ENCODE measurements at places on chromosomes 7 and 10.

- H3K4me1 ChIP-seq, result peaks cover 46% of the 10 kb centered on the region
- no peaks in the 10 kb centered on the region for H3K27me3 ChIP-seq
- peak overlapping the region; percentile 91 for H3K4me3 ChIP-seq
- peak overlapping the region; percentile 97 for H3K27ac ChIP-seq
- H3K36me3 ChIP-seq, result peaks cover 15% of the 10 kb centered on the region
Observed at GRCh38 chr7:44849885-44850544, 2.1 kb upstream of the H2AZ2 start.

DNA sequence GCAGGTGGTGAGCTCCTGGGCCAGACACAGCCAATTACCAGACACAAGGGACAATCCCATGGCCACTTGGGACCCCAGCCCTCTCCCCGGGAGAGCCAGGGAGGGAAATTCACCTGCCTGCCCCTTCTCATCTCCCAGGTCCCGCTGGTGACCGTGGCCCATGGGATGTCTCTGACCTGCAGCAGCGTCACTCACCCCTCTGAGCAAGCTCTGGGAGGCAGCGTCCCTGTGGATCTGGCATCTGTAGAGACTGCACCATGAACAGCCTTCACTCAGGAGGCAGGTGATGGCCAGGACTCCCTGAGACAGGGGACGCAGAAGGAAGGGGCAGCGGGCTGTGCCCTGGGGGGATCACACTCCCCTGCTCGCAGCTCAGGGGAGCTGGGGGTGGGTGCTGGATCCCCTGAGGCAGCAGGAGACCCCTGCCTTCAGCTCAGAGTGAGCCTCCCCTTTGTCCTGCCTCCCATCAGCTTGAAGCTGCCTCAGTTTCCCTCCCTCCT, 90.8 kb downstream of the FOXL3 start:
- H3K4me1 ChIP-seq, result peaks cover 12% of the 10 kb centered on the region
- H3K4me3 ChIP-seq, result no peak overlapping the region
- H3K27ac ChIP-seq, result no peak overlapping the region
- H3K36me3 ChIP-seq, result peaks cover 5% of the 10 kb centered on the region
- peaks cover 24% of the 10 kb centered on the region for H3K27me3 ChIP-seq

DNA sequence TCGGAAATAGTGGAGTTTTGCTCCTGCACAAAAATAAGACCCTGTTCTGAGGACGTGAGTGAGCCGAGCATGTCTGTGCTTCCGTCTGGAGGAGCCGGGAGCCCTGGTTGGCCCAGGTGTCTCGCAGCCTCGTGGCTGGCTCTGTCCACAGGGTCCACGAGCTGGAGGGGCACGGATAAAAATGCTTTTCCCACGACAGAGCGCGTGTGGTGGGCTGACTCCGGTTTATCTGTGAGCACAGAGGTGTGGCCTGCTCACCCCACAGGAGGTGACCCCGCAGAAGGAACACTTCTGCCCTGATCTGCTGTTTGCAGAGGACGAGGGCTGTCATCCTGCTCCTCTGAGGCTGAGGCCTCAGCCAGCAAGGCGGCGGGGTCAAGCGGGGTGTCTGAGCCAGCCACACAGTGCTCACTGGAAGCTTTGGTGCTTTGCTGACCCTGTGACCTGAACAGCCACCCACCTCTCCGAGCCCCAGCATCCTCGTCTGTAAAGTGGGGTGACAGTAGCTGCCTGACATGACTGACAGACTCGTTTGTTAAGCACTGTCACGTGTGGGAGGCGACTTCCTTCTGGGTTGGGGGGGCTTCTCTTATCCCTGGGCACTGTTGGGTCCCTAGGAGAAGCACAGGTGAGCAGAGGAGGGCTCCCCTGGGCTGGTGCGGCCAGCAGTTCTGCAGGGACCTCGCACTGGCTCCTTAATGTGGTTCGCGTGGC, 162.5 kb downstream of the DNAJB6 start:
- no peaks in the 10 kb centered on the region for H3K36me3 ChIP-seq
- H3K4me1 ChIP-seq, result peaks cover 34% of the 10 kb centered on the region
- DNase-seq, result no peak
- H3K27ac ChIP-seq, result no peak overlapping the region
- H3K4me3 ChIP-seq, result no peak overlapping the region
- no peaks in the 10 kb centered on the region for H3K27me3 ChIP-seq

DNA sequence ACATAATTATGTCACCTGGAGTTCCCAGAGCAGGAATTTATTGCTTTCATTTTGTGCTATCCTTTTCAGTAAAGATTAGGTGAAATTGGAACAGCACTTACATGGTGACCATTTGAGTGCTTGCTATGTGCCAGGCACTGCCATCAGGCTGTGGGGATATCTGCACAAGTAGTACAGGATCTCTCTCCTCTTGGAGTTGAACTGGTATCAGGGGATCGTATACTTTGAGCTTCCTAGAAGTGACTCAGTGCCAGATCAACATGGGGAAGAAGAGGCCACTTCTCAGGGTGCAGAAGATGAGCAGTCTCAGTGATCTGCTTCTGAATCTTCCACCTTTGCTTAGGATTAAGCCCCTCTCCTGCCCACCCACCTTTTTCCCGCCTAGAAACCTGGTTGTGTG, 29.5 kb downstream of the SGPL1 start:
- no peak overlapping the region for H3K4me3 ChIP-seq
- peak overlapping the region; percentile 46 for H3K27ac ChIP-seq
- DNase-seq, result no peak
- peaks cover 61% of the 10 kb centered on the region for H3K4me1 ChIP-seq
- H3K36me3 ChIP-seq, result peaks cover 80% of the 10 kb centered on the region

DNA sequence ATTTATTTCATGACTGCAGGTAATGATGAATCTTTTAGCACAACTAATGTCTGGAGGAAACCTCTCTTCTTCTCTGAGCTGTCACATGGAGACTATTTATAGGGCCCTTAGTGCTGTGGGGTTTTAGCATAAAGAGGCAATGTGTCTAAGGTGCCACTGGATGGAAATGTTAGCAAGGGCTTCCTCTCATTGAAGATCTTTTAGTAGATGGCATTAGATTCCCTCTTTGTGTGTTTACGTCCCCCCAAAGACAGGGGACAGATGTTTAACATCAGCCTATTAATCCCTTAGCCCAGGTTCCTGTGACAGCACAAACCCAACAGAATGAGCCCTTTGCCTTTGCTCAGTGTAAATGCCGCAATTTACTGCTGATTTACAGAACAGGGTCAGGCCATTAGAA, 208.6 kb downstream of the SKAP2 start:
- no peaks in the 10 kb centered on the region for H3K36me3 ChIP-seq
- no peak for DNase-seq
- no peaks in the 10 kb centered on the region for H3K4me1 ChIP-seq
- no peak overlapping the region for H3K27ac ChIP-seq
- H3K27me3 ChIP-seq, result peaks cover 47% of the 10 kb centered on the region

DNA sequence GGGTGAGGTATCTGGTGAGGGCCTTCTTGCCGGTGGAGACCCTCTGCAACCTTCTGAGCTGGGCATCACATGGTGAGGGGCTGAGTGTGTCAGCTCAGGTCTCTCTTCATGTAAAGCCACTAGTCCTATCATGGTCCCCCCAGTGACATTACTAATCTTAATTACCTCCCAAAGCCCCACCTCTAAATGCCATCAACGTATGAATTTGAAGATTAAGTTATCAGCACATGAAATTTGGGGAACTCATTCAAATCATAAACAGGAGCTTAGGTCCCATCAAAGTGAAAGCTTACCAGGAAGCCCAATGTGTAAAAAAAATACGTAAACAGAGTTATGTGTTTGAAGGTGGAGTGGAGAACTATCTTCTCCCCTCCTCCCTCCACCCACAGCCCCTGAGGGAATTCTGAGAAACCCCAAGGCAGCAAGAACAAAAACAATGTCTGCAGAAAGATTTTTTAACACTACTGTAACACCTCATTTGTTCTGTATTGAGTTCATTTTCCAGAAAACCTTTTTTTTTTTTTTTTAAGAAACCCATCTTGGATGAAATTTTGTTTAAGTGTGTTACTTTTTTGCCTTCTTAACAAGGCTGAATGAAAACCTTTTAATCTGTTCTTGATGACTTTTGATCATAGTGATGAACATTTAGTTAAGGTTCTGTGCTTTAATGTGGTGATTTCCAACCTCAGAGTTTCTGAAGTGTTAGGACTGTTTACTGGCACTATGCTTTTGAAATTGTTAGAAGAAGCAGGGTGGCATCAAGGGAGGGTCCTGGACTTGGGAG, 19.1 kb upstream of the PCGF5 start:
- peaks cover 73% of the 10 kb centered on the region for H3K4me1 ChIP-seq
- peaks cover 9% of the 10 kb centered on the region for H3K36me3 ChIP-seq
- H3K4me3 ChIP-seq, result peak overlapping the region; percentile 58
- H3K27ac ChIP-seq, result peak overlapping the region; percentile 76
- peak; percentile 26 for DNase-seq

- DNase-seq, result no peak
- peaks cover 31% of the 10 kb centered on the region for H3K4me1 ChIP-seq
- H3K27me3 ChIP-seq, result peaks cover 13% of the 10 kb centered on the region
- H3K36me3 ChIP-seq, result peaks cover 16% of the 10 kb centered on the region
- peak overlapping the region; percentile 85 for H3K4me3 ChIP-seq
Observed at GRCh38 chr7:12210179-12211053, 678 bp upstream of the TMEM106B start.

- H3K27ac ChIP-seq, result peak overlapping the region; percentile 89
- no peaks in the 10 kb centered on the region for H3K36me3 ChIP-seq
- H3K4me1 ChIP-seq, result peaks cover 8% of the 10 kb centered on the region
- peak overlapping the region; percentile 75 for H3K4me3 ChIP-seq
Observed at GRCh38 chr7:2894118-2894940, 50.2 kb upstream of the GNA12 start.

DNA sequence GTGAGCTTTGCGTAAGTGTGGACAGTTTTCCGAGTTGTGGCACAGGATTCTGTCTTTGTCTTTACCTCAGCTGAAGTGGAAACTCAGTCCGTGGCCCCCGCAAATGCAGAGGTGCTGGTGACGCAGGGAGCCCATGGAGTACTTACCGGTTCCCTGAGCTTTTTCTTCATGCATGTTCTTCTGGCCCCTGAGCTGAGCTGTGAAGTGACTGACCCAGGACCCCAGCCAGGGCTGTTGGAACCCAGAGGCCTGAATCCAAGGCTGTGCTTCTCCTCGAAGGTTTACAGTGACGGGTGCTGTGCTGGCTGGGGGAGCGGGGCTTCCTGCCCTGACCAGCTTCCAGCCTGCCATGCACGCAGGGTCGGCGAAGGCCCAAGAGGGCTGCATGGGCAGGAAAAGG, 223.5 kb downstream of the GLRX3 start:
- H3K4me1 ChIP-seq, result no peaks in the 10 kb centered on the region
- no peak for DNase-seq
- H3K4me3 ChIP-seq, result no peak overlapping the region
- no peaks in the 10 kb centered on the region for H3K36me3 ChIP-seq
- no peaks in the 10 kb centered on the region for H3K27me3 ChIP-seq
- H3K27ac ChIP-seq, result no peak overlapping the region

GRCh38 chr10:27153845-27154193, 365 bp downstream of the YME1L1 start:
- peaks cover 68% of the 10 kb centered on the region for H3K36me3 ChIP-seq
- peak overlapping the region; percentile 99 for H3K4me3 ChIP-seq
- H3K4me1 ChIP-seq, result peaks cover 37% of the 10 kb centered on the region
- no peak for DNase-seq
- no peaks in the 10 kb centered on the region for H3K27me3 ChIP-seq
- peak overlapping the region; percentile 100 for H3K27ac ChIP-seq

DNA sequence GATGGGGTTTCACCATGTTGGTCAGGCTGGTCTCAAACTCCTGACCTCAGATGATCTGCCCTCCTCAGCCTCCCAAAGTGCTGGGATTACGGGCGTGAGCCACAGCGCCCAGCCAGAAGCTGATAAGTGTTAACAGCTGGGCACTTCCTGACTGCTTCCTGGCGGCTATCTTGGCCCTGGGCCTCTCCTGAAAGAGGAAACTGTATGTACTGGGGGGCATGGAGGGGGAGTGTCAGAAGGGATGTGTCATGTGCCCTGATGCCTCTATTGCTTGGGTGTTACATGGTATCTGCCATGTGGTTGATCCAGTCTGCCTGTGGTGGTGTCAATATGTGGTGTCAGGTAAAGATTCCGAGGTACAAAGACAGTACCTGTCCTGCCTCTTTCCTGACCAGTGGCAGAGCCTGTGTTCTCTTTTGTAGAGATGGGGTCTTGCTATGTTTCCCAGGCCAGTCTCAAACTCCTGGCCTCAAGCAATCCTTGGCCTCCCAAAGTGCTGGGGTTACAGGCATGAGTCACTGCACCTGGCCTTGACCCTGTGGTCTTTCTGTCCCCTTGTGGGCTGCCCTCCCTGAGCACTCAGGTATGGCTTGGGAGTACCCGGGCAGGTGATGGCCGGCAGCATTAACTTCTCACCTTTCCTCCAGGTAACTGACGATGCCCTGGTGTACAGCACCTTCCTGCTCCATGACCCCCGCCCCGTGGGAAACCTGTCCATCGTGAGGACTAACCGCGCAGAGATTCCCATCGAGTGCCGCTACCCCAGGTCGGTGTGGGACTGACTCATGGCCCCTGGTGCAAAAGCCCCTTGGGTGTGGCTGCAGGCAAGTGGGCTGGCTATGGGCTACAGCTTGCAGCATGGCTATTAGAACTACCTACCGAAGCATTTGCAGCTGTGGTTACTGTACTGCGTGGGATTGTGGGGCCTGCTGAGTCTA, 4.4 kb downstream of the ZP3 start:
- no peak for DNase-seq
- H3K27me3 ChIP-seq, result no peaks in the 10 kb centered on the region
- H3K4me3 ChIP-seq, result no peak overlapping the region
- H3K36me3 ChIP-seq, result no peaks in the 10 kb centered on the region

DNA sequence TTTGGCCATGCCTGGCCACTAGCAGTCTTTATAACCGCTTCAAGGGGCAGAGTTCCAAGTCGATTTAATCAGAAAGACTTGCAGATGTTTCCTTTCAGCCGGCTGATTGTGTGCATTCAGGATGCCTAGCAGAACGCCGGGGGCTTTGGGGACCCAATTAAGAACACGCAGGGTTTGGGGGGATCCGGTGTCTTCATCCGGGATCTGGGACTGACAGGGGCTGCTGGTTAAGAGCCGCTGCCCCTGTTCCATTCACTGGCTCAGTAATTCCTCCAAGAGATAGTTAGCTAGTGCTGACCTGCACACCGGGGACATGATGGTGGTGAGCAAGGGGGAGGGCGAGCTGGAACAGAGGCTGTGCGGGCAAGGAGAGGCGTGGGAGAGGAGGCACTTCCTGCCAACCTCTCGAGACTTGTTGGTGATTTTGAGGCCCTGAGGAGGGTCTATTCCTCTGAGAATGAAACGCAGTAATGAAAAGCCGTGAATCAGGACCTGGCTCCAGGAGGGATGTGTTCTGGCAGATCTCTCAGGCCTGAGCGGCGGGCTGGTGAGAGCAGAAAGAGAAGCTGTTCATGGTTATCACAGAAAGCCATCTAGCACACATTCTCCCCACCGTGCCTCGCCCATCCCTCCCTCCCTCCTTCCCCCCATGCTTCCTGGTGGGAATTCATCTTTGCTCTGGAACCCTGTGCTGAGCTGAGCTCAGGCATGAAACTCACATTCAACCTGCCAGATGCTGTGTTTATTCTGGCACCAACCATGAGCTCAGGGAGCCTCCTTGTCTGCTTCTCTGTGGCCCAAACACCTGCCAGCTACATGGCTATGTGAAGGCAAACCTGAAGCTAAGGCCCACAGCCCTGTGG, 152.0 kb downstream of the CCDC3 start:
- DNase-seq, result no peak
- peaks cover 5% of the 10 kb centered on the region for H3K4me1 ChIP-seq
- H3K27ac ChIP-seq, result no peak overlapping the region

Measured in activated T-helper 2 cell treated with anti-CD3 and anti-CD28 coated beads, Interferon-gamma antibody, Interleukin-2, Interleukin-4, amounts not matched to agents 10 μg/mL and 5 μg/mL and 100 μg/mL, durations not matched to agents 14 hours and 24 hours and 36 hours (primary cell).